ENCODE measurements at places on chromosomes 3 and 15. TPM values are rescaled to one million over a fixed set of nuclear protein-coding genes. Genes with fewer than 3 reads are reported as not detected.
A peak's percentile ranks its signal among the peaks of the same experiment; 100 is the strongest.

DNA sequence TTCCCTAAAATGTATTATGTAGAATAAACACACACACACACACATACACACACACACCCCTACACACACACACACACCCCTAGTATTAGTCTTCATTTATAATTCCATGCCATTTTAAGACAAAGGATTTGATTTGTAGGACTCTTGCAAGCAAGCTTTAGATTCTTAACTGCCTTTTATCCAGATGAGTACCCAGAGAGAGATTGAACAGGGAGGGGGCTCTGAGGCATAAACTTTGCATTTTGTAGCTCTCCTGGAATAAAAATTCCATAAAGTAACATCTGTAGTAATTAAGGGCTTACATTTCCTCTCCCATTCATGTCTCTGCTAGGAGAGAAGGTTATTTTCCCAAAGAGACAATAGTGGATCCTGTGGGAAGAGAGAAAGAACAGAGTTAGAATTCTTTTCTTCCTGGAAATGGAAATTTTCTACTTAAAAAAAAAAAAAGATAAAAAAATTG lies 479.4 kb downstream of the RBMS3 start:
- no peak for DNase-seq

GOLGA6L4 gene
- total RNA-seq, result 1.3 TPM

C2CD4B gene
- 0.43 TPM for total RNA-seq

SMCO1 gene
- not detected for total RNA-seq

RBP2 gene
- not detected for total RNA-seq

IQCF5 gene
- not detected for total RNA-seq

DNA sequence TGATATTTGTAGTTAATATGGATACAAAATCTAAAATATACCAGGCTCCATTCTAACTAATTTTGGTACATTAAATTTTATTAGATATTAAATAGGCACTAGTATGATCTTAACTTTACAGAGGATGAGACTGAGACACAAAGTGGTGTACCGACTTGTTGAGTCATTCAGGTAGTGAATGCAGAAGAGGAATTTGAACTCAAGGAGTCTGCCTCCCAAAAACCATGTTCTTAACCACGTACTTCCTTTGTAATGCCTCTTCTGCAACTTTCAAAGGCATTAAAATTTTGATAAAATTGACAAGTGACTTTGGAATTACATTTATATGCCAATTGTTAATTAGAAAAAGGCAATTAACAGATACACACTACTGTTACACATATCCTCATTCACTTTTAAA lies 61.8 kb downstream of the ZBBX start:
- DNase-seq, result no peak

DNA sequence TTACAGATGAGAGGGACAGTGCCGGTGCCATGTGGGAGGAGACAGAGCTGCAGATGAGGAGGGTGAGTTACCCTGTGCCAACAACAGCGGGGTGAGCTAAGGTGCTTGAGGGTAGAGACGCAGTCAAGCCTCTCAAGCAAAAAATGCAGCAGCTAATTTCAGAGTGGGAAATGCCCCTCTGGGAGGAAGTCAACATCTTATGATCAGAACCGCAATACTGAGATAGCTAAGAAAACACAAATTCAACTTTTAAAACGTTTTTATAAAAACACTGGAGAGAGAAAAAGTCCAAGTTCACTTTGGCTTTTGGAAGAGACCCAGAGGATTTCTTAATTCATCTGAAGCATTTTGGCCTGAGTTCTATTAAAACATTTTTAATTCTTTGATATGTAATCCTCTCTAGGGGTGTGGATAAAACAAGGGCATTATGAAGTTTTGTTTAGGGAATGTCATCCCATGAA lies 319.2 kb downstream of the SLC9A9 start:
- DNase-seq, result peak; percentile 32

GRCh38 chr15:42332331-42332730 lies 27.0 kb upstream of the CAPN3 start:
- DNase-seq, result no peak

MOBP gene
- total RNA-seq, result not detected

GRCh38 chr3:8848696-8849131 lies 79.3 kb upstream of the OXTR start:
- DNase-seq, result no peak

DNA sequence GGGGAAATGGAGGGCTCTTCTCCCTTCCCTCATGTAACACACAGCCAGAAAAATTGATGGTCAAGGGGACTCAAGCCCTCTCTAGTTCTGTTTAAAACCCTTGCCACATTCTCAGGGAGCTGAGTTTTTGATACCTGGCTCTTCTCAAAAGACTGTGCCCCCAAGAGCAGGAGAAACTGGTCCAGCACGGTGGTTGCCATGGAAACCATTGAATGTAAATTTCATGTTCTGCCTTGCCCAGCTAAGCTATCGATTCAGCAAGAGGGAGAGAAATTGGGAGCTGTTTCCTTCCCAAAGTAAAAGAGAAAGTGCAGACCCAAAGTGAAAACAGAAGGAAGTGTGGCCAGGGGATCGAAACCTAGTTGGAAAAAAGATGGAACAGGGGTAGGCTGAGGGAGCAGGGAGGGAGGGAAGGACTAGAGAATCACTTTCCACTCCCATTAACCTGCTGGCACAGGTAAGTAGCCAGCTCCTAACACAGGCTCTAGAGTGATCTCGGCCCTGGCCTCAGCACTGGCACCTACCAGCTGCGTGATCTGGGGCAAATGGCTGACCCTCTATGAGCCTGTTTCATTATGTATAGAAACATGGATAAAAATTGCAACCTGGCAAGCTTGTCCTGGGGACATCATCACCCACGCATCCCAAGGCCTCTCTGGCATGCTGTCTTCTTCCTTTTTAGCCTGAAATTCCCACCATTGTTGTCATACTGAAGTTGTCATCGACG lies 140.9 kb downstream of the TPRA1 start:
- no peak for DNase-seq

DNA sequence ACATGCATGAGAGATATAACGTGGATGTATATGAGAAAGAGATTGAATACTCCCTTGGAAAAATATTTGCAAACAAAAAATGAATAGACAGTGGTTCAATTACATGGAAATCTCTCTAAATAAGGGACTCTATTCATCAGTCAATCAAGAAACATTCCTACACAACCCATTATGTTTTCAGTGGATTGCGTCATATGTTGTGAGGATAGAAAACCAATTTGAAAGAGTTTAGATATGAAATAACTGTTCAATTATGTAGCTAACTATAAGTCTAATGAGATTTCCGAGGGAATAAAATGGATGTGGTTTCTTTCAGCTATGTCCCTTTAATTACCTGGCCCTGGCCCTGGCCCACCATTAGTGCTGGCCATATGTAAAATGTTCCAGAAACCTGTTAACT lies 86.7 kb upstream of the TMCO5A start:
- no peak for DNase-seq

PLSCR1 gene
- total RNA-seq, result 38.9 TPM

DNA sequence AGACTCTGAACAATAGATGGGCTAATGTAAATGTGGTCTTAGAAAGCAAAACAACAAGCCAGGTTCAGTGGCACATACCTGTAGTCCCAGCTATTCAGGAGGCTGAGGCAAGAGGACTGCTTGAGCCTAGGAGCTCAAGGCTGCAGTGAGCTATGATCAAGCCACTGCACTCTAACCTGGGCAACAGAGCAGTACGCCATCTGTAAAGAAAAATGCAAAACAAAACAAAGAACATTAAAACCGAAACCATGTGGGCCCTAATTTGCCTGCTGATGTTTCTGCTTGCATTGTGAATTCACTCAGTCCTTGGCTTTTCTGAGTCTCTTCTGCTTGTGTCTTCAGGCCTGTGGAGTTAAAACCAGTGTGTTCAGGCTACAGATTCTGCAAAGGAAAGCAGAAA lies 56.7 kb downstream of the CCNL1 start:
- no peak for DNase-seq

DNA sequence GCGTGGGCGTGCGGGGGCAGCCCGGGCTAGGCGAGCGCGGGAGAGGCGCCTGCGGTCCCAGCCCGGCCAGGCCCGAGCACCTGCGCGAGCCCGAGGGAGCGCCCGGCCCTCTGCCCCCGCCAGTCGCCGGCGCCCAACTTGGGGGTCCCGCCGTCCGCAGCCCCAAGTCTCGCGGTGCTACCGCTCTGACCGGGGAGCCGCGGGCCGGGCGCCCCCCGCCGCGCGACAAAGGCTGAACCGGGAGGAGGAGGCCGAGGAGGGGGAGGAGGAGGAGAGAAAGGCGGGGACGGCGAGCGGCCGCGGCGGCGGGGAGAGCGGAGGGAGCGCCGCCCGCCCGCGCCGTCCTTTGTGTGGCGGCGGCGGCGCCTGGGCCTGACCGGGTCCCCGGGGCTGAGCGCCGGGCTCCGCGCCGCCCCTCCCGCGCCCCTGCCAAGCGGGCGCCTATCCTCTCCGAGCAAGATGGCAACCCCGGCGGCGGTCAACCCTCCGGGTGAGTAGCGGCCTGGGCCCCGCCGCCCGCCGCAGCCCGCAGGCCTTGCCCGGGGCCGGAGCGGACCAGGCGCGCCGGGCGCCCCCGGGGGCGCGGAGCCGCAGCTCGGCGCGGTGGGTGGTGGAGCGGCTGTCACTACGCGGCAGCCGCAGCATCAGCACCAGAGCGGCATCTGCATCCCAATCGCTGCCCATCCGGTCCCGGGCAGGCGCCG lies at the start of gene ARNT2:
Gene ARNT2 (plus strand): TSS at position 326 of the 704 bp plus-strand sequence. CDS start 134 bp downstream, at position 460.
- no peak for DNase-seq

GRCh38 chr3:53791317-53791716 lies 54.9 kb downstream of the CHDH start:
- no peak for DNase-seq

- peak; percentile 3 for DNase-seq
These were observed 766.8 kb downstream of the TBL1XR1 start for GRCh38 chr3:176430244-176431037.

DNA sequence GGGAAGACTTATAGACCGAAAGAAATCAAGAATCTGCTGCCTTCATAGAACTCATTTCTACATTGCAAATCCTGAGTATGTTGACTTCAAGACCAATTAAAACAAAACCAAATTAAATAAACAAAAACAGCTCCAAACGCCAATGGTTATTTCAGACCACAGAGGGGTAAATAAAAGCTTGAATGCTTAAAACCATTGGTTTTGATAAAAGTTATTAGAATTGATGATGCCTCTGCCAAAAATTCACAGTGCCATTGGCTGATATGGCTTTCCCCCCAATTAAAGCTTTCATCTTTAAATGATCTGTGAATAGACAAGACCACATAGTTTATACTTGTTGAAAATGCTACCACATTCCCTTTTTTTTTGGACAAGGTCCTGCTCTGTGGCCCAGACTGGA lies 188.5 kb downstream of the NFKBIZ start:
- DNase-seq, result no peak

TIMMDC1 gene
- 105 TPM for total RNA-seq

SPRED1 gene
- 0.77 TPM for total RNA-seq

- DNase-seq, result no peak
These were observed 44.0 kb upstream of the GLCE start for GRCh38 chr15:69116391-69116790.

VWA5B2 gene
- total RNA-seq, result not detected

- DNase-seq, result no peak
These were observed 296.7 kb downstream of the PTPRG start for GRCh38 chr3:61858054-61858453.

AGTR1 gene
- total RNA-seq, result not detected

HTR3E gene
- total RNA-seq, result not detected

DNA sequence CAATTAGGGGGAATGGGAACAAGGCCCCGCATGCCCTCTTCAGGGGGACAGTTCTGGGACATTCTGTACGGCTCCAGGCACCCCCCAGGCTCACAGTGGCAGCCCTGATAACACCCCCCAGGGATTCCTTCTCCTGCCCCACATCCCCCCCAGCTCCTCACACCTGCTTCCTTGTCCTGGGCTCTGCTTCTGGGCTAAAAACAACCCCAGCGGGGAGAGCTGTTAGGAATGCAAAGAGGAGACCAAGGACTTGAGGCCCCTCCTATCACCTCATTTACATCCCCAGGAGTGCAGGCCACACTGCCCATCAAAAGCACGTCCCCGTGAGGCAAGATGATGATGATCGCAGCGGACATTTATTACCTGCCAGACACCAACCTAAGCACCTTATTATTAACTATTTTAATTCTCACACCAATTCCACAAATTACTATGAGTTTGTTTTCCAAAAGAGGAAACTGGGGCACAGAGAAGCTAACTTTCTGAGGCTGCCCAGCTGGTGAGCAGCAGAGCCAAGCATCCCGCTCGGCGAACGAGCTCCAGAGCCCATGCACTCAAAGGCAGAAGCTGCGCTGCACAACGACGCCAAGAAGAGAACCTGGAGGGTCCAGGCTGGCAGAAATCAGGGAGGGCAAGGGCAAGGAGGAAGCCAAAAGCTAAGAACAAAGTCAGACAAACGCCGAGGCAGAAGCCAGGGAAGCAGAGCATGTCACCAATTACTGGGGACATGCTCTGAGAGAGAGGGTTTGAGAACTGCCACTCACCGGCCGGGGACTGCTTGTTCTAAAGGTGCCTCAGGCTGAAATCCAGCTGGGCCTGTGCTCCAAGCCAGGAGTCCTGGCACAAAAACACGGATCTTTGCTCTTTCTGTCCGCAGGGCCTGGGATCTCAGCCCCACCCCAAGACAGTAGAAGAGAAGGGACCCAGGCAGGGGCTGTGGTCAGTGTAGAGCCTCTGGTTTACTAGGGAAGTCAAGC lies 76.2 kb upstream of the NSMCE3 start:
- no peak for DNase-seq

DNA sequence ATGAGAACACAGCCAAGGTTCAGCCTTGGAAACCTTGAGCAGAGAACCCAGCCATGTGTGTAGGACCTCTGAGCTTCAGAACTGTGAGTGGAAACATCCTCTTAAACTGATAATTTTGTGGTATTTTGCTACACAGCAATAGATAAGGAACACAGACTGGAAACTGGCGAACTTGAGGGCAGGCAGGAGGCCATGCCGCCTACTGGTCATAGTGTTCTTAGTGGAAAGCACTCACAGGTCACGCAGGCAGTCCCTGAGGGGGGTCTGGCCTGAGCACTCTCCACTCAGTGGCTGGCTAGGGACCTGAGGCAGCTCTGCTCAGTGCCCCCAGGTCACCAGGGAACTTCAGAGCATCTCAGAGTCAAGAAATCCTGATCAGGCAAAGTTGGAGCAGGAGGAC lies 9.7 kb upstream of the XIRP1 start:
- no peak for DNase-seq

DNA sequence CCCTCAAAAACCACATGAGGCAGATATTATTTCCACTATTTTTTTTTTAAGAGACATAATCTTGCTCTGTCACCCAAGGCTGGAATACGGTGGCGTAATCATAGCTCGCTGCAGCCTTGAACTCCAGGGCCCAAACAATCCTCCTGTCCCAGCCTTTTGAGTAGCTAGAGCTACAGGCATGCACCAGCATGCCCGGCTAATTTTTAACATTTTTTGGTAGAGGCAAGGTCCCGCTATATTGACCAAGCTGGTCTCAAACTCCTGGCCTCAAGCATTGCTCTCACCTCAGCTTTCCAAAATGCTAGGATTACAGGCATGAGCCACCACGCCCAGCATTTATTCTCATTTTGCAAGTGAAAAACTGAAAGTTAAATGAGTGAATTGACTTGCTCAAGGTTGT lies 50.8 kb upstream of the PIAS1 start:
- no peak for DNase-seq

MEX3B gene
- 0.69 TPM for total RNA-seq

DNA sequence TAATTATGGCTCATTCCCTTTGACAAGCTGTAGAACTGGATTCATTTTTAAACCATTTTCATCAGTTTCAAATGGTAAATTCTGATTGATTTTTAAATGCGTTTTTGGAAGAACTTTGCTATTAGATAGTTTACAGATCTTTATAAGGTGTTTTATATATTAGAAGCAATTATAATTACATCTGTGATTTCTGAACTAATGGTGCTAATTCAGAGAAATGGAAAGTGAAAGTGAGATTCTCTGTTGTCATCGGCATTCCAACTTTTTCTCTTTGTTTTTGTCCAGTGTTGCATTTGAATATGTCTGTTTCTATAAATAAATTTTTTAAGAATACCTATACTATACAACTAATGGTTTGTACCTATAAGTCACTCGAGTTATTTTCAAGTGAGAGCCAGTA lies 62.7 kb downstream of the PXYLP1 start:
- no peak for DNase-seq

Data from activated CD8-positive, alpha-beta T cell treated with anti-CD3 and anti-CD28 coated beads for 36 hours (primary cell).